Smooth muscle cell of bladder (primary cell): ENCODE measurements at places on chromosomes 7 and 10. TPM values are rescaled to one million over a fixed set of nuclear protein-coding genes. Genes with fewer than 3 reads are reported as not detected.

Gene ARHGEF5
- total RNA-seq, result 0.71 and 0.92 TPM in 2 replicates

Gene FAM241B
- total RNA-seq, result 0.46 TPM in 1 of 2 replicates, not detected in the other

Gene GPR85
- 3.1 and 3.3 TPM in 2 replicates for total RNA-seq

Gene LIPN
- not detected in 2 replicates for total RNA-seq

Gene UCMA
- total RNA-seq, result not detected in 2 replicates

Gene INA
- 0.18 and 0.28 TPM in 2 replicates for total RNA-seq

Gene PRKCQ
- under 0.01 and 0.09 TPM in 2 replicates for total RNA-seq

Gene EPHA1
- 0.09 and 0.14 TPM in 2 replicates for total RNA-seq

Gene MSMB
- total RNA-seq, result not detected in 2 replicates

Gene LRRC4
- 0.28 and 0.46 TPM in 2 replicates for total RNA-seq

Gene COPG2
- total RNA-seq, result 31.2 and 31.7 TPM in 2 replicates

Gene PAPOLB
- total RNA-seq, result 0.09 and 0.14 TPM in 2 replicates

Gene HOXA13
- 5.7 and 7.9 TPM in 2 replicates for total RNA-seq

Gene GATAD1
- total RNA-seq, result 20.3 and 24.5 TPM in 2 replicates

Gene SAMD9L
- total RNA-seq, result 6.8 and 7.3 TPM in 2 replicates

Gene NUTM2B
- total RNA-seq, result 0.28 and 0.37 TPM in 2 replicates

Gene SLC26A3
- total RNA-seq, result not detected in 2 replicates

Gene GHRHR
- total RNA-seq, result not detected in 2 replicates

Gene RAMP3
- not detected in 2 replicates for total RNA-seq

Gene TEX36
- not detected in 2 replicates for total RNA-seq

Gene FOXP2
- 2.4 and 3.2 TPM in 2 replicates for total RNA-seq

Gene TUBB8
- total RNA-seq, result under 0.01 TPM in 1 of 2 replicates, not detected in the other

Gene PRSS37
- not detected in 2 replicates for total RNA-seq

Gene CYP2C8
- total RNA-seq, result under 0.01 TPM in 1 of 2 replicates, not detected in the other

Gene CADPS2
- 16.4 and 32.4 TPM in 2 replicates for total RNA-seq

Gene NUTM2A
- total RNA-seq, result 0.28 and 0.37 TPM in 2 replicates

Gene VSTM4
- total RNA-seq, result 5.8 and 9.1 TPM in 2 replicates

Gene PTF1A
- total RNA-seq, result not detected in 2 replicates

Gene FAM237B
- under 0.01 TPM in 1 of 2 replicates, not detected in the other for total RNA-seq

Gene RBP3
- total RNA-seq, result under 0.01 TPM in 1 of 2 replicates, not detected in the other

Gene HOXA10
- total RNA-seq, result 6.5 and 11.8 TPM in 2 replicates

Gene WNT8B
- not detected in 2 replicates for total RNA-seq

Gene LIPK
- total RNA-seq, result not detected in 2 replicates

Gene TRPV5
- total RNA-seq, result not detected in 2 replicates
